ENCODE measurements at places on chromosomes 2 and 18.

DNA sequence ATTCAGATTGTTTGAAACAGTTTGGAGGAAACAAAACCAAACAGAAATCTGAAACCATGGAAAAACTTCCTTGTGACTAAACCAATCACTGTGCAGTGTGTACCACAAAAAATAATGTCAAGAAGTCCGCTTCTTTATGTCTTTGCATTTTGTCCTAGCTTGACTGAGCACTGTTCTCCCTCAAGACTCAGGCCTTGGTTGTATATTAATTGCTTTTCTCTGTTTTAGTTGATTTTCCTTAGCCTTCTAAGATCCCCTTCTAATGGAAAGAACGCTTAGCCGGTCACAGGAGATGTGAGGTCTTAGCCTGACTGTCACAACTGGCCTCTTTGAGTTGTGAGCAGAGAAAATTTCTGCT, 56.6 kb downstream of the LCLAT1 start:
- no peak for DNase-seq

- no peak for DNase-seq
Measured at GRCh38 chr18:13433685-13434084, 215.1 kb downstream of the LDLRAD4 start.

GRCh38 chr2:5756272-5756671, 64.1 kb downstream of the SOX11 start:
- no peak for DNase-seq

DNA sequence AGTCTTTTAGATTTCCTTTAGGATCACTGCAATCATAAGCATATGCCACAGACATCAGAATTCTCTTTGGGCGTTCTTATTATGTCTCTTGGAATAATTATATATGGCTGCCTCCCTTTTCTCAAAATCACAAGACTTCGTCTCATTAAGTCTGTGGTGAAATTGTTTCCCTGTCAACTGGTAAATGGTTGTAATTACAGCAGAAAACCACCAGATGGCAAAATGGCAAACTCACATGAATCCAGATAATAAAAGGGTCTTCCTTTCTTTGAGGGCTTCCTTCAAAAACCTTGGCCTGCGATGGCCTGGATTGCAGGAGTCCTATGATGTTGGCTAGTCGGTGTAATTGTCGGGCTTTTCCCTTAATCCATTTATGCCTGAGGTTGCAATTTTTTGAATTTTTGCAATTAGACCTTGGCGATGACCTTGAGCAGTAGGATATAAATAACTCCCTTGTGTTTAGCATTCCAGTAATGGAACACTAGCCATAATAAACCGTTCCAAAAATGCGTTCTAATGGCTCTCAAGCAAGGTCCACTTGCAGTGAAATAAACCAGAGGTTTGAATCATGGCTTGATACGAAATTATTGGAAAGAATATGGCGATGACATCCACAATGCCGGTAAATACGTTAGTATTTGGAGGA, 656.4 kb downstream of the MBD2 start:
- peak; percentile 12 for DNase-seq

- DNase-seq, result no peak
Measured at GRCh38 chr2:232476045-232476444, 11.6 kb downstream of the ECEL1 start.

DNA sequence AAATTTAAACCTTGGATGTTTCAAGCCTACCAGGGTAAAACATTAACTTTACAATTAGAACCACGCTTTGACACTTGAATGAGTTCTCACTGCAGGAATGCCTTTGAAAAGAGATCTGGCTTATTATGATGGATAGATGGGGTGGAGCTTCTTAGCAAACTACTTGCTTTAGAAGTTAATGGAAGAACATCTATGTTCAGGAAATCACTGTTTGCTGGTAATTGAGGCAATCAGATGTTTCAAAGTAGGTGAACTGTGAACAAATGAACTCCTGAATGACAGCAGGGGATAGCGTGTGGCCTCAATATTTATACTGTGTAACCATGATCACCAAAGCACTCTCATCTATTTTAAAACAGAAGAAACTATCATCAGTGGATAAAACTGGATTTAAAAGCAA, 383.6 kb downstream of the PIK3C3 start:
- DNase-seq, result no peak

- peak; percentile 33 for DNase-seq
Measured at GRCh38 chr18:20971886-20972267, 139.7 kb downstream of the ROCK1 start.

DNA sequence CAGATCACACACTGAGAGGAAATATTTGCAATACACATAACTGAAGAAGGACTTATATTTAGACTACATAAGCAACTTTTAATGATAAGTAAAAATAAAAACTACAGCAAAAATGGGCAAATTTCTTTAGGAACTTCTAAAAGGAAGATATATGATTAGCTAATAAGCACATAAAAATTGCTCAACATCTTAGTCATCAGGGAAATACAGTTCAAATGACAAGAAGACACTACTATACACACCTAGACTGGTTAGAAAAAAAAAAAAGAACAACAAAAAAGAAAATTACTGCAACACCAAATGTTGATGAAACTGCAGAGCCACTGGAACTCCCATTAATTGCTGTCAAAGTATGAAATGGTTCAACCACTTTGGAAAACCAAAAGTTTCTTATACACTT, 1247.5 kb upstream of the ACVR2A start:
- DNase-seq, result no peak

DNA sequence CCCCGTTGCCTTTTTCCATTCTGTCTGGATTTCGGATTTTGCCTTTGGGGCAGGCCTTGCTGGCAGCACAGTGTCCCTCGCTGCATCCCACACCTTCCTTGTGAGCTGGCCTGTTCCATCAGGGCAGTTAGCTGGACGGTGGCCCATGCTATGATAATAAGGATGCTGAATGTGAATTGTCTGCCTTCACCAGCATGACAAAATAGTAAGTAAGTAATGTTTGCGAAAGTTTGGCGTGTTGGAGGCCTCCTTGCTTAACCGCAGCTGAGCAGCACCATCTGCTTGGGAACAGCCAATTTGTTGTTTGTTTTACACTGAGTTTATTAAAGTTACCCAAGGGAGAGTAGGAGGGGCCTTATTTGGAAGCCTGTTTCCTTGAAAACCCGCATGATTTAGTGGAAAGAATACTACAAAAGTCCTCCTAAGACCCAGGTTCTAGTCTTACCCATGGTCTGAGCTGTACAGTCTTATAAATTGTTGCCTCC, 469.7 kb upstream of the FANCL start:
- DNase-seq, result no peak

DNA sequence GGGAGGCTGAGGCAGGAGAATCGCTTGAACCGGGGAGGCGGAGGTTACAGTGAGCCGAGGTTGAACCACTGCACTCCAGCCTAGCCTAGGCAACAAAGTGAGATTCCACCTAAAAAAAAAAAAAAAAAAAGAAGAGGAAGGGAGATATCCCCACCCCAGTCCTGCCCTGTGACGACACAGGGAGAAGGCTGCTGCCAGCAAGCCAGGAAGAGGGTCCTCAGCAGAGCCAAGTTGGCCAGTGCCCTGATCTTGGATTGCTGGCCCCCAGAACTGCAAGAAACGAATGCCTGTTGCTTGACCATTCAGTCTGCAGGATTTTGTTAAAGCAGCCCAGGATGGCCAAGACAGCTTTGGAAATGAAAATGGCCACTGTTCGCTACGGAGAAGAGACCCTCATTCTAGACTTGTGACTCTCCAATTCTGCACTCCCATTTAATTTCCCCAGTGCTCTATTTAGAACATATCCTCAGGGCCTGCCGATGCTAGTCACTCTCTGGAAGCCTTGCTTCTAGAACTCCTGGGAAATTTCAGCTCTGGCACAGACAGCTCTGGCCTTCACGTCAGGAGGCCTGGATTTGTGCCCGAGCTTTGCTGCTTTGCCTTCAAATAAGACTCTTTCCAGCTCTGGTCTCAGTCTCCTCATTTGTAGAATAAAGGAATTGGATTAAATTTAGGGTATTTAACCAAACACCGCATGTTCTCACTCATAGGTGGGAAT, 15.7 kb upstream of the AMMECR1L start:
- DNase-seq, result no peak

DNA sequence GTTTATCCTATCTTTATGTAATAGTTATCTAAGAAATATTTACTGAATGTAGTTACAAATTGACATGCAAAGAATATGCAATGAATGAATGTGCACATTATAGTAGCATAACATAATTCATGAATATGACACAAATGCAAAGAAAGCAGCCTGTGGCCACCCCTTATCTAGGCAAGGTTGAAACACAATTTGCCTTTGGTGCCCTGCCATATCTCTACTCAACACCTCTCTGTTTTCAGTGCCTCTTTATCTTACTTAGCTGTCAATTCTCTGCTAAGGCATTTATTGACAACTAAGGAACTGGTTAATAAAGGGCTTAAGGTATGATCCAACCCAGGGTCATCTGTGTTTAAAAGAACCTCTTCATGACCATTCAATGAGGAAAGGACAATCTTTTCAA, 18.9 kb downstream of the REV1 start:
- no peak for DNase-seq

- peak; percentile 68 for DNase-seq
Measured at GRCh38 chr18:76565238-76566173, 70.5 kb upstream of the ZNF516 start.

DNA sequence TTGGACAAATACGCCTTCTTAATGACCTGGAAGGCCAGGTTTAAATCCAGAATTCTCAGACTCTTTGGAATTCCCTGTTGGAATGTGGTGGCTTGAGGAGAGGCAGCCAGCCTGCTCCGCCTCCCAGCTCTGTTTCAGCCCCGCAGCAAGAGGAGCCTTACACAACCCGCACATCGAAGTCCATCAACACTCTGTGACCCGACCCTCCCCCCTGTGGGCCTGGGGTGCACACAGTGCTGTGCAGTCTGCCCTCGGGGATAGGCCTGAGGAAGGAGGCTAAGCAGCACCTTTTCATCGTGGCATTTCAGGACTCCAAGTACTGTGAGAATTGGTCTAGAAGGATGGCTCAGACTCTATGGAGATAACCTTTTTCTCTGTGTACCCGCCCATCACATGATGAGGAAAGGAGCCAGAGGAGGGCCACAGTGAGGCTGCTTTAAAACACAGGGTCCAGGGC, 73.7 kb downstream of the GREB1L start:
- peak; percentile 38 for DNase-seq

DNA sequence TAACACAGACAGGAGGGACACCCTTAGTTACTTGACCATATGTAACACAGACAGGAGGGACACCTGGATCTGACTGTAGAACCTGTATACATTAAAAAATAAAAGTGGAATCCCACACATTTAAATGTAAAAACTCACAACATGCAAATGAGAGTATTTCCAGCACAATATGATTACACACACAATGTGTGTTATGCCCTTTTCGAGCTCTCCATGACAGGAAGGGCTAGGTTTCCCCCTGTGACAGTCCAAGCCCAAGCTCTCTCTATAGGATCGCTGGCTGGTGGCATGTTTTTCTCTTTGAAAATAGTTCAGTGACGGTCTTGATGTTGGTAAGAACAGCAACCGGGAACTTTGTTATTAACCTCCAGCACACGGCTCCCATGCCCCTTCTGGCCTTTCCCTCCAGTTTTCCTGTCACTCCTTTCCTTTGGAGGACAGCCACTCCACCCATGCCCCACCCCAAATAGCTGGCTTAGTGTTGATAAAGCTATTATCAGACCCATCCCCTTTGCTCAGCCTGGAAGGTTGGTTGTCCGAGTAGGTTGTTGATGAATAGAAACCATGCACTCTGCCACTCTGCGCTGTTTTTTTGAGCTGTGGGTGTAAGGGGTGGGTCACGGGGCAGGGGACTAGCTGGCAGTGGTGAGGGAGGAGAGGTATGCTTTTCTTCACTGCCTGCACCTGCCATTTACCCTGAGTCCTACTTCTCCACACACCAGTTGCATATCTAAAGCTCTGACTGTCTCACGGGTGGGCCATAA, 2.7 kb downstream of the RASGRP3 start:
- DNase-seq, result no peak

DNA sequence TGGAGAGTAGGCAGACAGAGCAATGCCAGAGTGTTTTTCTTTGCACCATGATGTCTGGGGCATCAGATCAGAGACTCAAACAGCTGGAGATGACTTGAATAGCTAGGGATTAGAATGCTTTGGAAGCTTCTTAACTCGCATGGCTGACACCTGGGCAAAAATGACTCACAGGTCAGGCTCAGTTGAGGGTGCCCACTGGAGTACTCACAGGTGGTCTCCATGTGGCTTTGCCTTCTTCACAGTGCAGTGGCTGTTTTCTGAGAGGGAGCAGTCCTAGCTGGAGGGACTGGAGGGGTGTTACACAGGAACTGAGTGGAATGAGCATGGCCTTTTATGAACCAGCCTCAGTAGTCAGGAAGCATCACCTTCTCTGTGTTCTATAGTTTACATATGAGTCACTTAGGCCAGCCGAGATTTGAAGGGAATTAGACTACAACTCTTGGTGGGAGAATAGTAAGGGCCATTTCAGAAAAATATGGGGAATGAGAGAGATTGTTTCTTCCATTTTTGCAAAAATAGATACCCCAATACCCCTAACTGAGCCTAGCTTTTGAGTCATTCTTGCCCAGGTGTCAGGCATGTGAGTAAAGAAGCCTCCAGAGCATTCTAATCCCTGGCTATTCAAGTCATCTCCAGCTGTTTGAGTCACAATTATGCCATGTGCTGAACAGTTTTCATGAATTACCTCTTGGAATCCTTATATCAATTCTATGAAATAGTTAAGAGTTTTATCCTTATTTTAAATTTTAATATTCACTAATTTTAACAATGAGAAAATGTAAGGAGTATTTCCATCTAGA, 7.1 kb upstream of the PPP1R1C start:
- DNase-seq, result no peak

DNA sequence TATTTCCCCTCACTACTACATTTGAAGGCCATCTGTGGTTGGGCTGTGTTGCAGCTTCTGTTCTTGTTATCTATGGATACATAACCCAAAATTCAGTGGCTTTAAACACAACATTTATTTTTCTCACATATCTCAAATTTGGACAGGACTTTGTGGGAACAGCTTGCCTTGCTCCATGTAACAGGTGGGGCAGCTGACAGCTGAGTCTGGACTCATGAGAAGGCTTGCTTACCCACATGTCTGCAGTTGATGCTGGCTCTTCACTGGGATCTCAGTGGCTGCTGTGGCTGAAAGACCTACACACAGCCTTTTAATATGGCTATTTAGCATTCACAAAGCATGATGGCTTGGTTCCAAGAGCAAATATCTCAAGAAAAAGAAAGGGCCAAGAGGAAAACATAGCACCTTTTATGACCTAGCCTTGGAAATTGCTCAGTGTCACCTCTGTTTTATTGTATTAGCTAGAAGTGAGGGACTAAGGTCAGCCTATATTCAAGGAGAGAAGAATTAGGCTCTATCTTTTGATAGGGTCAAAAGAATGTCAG, 296.8 kb upstream of the ZNF521 start:
- DNase-seq, result no peak

GRCh38 chr2:239372835-239373234, 28.0 kb downstream of the HDAC4 start:
- no peak for DNase-seq

- no peak for DNase-seq
Measured at GRCh38 chr18:22546905-22547570, 129.3 kb upstream of the CTAGE1 start.

- no peak for DNase-seq
Measured at GRCh38 chr2:43057742-43058725, 168.4 kb downstream of the ZFP36L2 start.

- no peak for DNase-seq
Measured at GRCh38 chr18:71105078-71105819, 816.4 kb downstream of the SOCS6 start.
